ENCODE measurements at places on chromosomes 6 and 20.

DNA sequence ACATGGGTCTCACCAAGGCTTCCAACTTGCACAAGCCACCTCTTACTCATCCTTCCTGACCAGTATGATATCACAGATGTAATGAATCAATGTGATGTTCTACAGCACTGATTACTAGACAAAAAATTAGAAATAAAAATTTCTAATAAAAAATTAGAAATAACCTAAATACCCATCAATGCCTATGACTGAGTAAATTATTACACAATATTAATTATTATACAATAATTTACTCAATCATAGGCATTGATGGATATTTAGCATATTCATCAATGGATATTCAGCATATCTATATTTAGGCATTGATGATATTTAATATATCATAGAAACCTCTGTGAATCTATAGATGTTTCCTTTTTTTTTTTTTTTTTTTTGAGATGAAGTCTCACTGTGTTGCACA lies 43.2 kb upstream of the MBOAT1 start:
- H3K4me1 ChIP-seq = peaks cover 5% of the 10 kb centered on the region
- H3K4me3 ChIP-seq = no peak overlapping the region
- DNase-seq = no peak
- H3K36me3 ChIP-seq = no peaks in the 10 kb centered on the region
- H3K27ac ChIP-seq = no peak overlapping the region

DNA sequence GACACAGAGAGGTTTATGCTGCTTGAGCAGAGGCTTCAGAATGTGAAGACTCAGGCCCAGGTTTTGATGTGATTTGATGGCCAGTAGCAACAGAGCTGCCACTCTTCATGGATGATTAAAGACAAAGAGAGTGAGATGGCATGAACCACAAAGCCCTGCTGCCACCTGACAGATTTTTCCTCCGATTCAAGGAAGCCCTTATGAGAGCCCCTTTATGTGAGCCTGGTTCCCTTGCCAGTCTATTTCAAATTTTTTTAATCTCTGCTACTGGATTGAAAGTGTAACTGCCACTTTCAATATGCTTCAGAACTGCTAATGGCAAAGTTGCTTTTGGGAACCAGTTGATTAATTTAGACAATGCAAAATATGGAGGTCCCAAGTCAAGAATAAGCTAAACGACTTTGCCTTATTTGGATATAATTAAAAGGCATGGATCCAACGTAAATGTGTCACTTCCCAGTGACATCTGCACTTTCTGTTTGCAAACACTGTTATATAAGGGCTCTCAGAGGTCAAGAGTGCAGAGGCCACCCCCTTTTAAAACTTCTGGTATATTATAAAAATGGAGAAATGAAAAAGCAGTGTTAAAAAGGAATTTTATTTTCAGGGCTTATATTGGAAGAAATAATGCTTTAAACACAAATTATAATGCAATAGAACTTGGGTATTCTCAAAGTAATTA lies 238.9 kb upstream of the FLRT3 start:
- DNase-seq = no peak
- no peak overlapping the region for H3K4me3 ChIP-seq
- no peaks in the 10 kb centered on the region for H3K4me1 ChIP-seq
- H3K27ac ChIP-seq = no peak overlapping the region

DNA sequence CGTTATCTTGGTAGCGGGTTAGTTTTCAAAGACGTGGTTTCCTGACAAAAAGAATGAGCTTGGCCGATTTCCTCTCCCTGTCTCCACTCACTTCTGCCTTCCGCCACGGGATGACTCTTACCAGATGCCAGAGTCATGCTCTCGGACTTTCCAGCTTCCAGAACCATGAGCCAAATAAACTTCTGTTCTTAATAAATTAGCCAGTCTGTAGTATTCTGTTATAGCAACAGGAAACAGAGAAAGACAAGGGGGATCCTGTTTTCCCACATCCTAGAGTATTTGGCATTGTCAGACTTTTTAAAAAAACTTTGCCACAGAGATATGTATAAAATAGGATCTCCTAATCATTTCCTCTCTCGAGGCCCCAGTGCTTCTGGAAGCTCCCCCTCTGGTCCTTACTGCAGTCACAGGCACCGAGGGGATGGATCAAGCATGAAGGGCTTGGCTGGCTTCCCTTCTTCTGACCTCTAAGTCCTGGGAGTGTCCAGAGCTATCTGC lies 84.9 kb upstream of the NAA20 start:
- peaks cover 12% of the 10 kb centered on the region for H3K4me1 ChIP-seq
- no peak for DNase-seq
- H3K4me3 ChIP-seq = no peak overlapping the region
- no peak overlapping the region for H3K27ac ChIP-seq

DNA sequence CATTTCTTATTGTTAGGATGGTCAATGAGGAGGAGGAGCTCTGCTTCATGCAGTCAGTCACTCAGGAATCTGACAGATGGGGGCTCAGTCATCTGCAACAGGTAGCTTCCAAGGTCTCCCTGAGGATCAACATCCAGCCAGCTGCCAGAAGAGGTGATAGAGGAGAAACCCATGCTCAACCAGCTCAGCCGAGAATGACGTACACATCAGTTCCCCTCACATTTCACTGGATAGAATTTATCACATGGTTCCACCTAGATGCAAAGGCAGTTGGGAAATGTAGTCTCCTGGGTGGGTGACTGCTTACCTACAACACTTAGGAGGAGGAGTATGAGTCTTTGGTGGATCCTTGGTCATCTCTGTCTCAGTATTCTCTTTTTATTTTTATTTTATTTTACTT lies 144.5 kb downstream of the CEBPB start:
- no peaks in the 10 kb centered on the region for H3K36me3 ChIP-seq
- no peaks in the 10 kb centered on the region for H3K4me1 ChIP-seq
- no peak overlapping the region for H3K27ac ChIP-seq
- H3K27me3 ChIP-seq = no peaks in the 10 kb centered on the region

- no peaks in the 10 kb centered on the region for H3K36me3 ChIP-seq
- no peaks in the 10 kb centered on the region for H3K4me1 ChIP-seq
- no peak overlapping the region for H3K4me3 ChIP-seq
- DNase-seq = no peak
Observed at GRCh38 chr6:159655409-159655988, 37.5 kb downstream of the SOD2 start.

DNA sequence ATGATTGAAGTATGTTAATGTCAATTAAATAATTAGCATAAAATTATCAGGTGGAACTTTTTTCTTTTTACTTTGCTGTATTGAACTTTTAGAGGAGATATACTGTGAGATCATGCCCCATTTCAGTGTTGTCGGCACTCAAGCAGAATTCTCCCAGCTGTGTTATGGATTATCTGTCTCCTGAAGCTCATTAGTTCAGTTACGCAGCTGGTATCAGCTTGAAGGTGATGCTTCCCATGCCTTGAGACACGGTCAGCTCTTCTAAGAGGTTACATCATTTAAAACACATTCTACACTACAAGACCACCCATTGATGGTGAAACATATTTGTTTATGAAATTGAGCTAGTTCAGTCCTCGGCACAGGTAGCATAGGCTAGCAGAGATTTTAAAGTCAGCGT lies 68.9 kb upstream of the PHACTR2 start:
- H3K4me1 ChIP-seq = no peaks in the 10 kb centered on the region
- no peak overlapping the region for H3K27ac ChIP-seq
- DNase-seq = no peak
- no peak overlapping the region for H3K4me3 ChIP-seq
- no peaks in the 10 kb centered on the region for H3K27me3 ChIP-seq
